Cerebellum (tissue), 4 donors: ENCODE measurements at places on chromosomes 3 and 15. TPM values are rescaled to one million over a fixed set of nuclear protein-coding genes. Genes with fewer than 3 reads are reported as not detected.

Gene PLSCR5
- total RNA-seq = not detected

Gene SOX14
- total RNA-seq = 0.73 TPM

Gene DUSP7
- total RNA-seq = 6.0 TPM

Gene STAC
- total RNA-seq = 18.2 TPM

Gene WWTR1
- 11.8 TPM for total RNA-seq

Gene ATP2B2
- total RNA-seq = 72.1 TPM

Gene UBAP1L
- 10.3 TPM for total RNA-seq

Gene IGSF10
- total RNA-seq = 3.9 TPM

DNA sequence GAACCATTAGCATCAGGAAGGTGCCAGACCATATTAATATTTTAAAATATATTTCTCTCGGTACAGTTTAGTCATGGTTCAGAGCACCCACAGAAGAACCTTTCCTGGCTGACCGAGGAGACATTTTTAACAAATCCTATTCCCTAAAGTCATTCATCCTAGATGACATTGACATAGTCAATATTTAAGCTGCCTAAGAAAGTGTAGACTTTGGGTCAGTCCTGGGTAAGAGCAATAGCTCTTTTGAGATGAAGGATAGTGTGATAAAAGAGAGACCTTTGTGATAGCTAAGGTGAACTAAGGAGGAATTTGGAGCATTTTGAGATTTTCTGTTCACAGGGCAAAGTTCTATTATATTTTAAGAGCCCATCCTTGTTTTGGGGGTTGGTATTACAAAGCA, 47.5 kb downstream of the ZNF609 start:
- no peak for DNase-seq

GRCh38 chr15:40277471-40277870, 5.4 kb downstream of the ANKRD63 start:
- no peak for DNase-seq

DNA sequence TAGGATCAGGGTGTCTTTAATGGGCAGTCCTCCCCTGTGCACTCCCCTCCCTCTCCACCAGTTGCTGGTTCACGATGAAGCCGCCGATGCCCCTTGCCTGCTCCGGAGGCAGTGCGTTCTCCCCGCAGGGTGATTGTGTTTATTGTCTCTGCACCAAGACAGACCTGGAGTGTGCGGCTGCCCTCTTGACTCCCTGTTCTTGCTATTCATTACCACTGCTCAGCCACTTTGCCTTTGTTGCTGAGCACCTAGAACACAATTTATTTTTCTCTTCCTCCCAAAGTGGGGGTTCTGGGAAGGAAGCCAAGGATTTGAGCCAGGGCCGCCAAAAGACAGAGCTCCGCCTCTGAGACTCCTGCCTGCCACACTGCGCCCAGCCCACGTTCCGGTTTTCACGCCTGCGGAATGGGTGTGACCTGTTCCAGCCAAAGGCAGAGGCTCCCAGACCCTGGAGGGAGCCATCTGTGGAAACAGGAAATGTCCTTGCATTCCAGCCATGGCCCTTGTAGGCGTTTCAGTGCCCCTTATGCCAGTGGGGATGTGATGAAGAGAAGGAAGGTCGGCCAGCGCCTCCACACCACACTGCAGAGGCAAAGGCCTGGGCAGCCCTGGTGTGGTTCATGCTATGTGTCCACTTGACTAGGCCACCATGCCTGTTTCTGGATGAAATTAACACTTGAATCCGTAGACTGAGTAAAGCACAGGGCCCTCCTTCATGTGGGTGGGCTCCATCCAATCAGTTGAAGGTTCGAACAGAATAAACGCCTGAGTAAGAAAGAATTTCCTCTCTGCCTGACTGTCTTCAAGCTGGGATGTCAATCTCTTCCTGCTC, 85.8 kb downstream of the HMG20A start:
- peak; percentile 64 for DNase-seq

DNA sequence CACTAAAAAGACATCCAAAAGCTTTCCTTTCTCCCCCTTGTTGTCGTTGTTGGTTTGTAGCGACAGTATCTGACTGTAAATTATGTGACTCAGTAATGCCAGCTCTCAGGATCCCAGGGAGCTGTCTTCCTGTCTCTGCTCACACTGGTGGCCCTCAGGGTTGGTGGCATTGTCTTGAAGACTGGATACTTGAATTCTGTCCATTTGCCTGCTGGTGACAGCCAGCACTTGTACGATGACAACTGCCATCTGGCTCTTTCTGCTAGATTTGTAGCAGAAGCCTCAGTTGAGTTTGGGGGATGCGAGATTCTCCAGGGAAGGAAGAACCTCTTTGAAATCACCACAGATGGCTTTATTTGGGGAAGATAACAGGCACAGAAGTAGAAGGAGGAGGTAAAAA, 120.8 kb downstream of the ARPP21 start:
- DNase-seq = peak; percentile 64

DNA sequence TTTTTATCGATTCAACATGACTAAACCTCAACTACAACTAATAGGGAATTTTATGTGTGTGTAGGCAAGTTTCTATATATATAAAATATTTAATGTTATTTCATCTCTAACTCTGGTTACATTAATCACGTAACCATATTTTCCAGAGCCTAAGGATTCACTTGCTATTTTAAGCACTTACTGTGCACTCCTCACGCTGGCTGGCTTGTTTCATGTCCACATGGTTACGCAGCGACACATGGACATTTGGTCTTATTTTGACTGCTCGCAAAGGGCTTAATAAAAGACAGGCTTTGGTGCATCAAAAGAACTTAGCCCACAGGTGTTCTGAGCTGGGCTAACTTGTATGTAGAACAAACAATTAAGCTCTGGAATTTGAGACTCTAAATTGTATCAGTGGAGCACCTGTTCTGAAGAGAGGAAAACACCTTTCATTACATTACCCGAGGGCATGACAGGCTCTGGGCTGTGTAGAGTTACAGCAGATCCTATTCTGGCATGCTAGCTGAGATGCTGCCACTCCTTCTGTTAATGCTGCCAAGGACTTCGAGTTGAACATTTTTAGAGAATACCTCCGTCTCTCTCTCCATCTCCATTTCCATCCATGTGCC, 130.0 kb upstream of the NR2F2 start:
- no peak for DNase-seq

- DNase-seq = no peak
Measured at GRCh38 chr3:45881078-45882022, 5.0 kb upstream of the CCR9 start.

DNA sequence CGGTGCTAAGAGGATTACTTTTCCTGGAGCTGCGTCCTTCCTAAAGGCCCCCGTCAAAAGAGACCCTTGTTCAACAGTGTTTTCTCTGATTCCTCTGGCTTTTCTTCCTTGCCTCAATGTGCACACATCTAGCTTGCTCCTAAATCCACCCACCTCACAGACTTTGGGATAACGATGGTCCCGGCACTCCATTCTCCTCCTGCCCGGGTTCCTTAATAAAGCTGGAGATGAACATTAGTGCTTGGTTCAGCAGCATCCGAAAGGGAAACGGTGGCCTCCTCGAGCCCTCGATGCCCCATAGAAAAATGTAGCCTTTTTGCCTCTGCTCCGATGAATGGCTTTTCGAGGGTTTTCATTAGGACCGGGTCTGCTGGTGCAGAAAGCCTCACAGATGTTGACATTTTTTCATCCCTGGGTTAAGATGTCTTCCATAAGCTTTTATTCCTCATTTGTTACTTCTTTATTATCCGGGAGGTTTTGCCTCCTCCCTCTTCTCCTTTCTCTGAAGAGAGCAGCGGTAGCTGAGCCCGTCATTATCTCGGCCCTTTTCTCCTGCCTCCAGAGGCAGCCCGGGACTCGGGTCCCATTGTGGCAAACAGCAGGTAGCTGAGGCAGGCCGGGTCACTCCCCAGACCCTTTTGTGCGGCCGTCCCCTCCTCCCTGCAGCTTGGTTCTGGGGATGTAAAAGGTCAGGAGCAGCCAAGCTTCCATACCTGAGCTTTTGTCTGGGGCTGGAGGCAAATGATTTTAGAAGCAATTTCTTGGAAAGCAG, 64.6 kb downstream of the CPN2 start:
- DNase-seq = no peak

DNA sequence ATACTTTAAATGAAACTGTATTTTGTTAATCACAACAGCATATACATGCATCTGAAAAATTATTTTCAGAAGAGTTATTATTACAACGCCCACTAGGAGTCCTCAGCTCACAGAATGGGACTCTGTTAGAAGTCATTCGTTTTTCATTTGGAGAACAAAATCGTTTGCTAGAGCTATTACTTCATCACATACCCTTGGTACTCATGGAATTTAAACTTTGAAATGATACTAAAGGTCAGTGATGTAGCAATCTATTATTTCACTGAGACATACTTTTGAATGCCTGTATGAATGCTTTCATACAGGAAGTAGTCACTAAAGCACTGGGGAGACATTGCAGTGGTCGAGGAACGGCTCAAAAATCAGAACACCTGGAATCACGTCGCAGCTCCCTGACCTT, 198.1 kb downstream of the MBNL1 start:
- no peak for DNase-seq

DNA sequence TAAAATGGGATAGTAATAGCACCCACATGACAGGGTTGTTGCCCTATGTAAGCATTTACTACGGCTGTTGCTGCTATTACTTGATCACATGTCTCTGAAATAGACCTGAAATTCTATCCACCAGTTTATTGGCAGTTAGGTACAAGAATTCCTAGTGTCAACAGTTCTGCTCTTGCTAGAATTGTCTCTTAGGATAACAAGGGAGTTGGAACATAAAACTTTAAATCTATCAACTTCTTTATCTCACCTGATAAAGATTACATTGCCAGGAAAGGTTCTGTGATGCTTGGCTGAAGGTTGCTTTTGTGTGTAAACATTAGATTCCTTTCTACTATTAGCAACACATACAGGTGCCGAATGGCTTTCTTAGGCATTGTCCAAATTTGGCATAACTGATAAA, 38.7 kb downstream of the ATP13A4 start:
- DNase-seq = no peak
